ENCODE measurements at places on chromosomes 6 and 20.

- no peak for DNase-seq
Observed at GRCh38 chr6:162165479-162165878, 562.1 kb downstream of the PRKN start.

GRCh38 chr6:15550546-15551123 is 112.2 kb downstream of the DTNBP1 start:
- DNase-seq: no peak

- DNase-seq: no peak
Observed at GRCh38 chr6:134614606-134615485, 296.9 kb upstream of the SGK1 start.

GRCh38 chr6:130752267-130752666 is 74.9 kb upstream of the SMLR1 start:
- DNase-seq: no peak

DNA sequence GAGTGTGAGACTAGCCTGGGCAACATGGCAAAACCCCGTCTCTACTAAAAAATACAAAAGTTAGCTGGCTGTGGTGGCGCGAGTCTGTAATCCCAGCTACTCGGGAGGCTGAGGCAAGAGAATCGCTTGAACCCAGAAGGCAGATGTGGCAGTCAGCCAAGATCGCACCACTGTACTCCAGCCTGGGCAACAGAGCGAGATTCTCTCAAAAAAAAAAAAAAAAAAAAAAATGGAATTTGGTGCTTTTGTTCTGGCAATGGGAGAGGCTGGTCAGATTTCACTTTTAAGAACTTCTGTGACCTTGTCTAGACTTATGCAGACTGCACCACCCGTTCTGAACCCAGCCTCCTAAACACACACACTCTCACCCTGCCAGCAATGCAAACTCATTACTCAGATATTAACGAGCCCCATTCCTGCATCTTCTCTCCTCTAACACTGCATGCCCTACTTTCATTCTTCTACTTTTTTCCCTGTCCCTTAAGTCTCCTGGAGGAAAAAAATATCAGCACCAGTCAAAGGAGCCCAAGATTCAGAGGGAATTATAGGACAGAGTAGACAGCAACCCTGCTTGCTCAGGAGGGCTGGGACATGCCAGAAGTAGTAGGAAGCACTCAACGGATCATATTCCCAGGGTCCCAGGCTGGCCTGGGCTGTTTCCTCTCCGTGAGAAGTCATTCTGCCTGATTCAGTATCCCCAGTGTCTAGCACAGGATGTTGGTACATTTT is 4.4 kb downstream of the MOCS1 start:
- no peak for DNase-seq

DNA sequence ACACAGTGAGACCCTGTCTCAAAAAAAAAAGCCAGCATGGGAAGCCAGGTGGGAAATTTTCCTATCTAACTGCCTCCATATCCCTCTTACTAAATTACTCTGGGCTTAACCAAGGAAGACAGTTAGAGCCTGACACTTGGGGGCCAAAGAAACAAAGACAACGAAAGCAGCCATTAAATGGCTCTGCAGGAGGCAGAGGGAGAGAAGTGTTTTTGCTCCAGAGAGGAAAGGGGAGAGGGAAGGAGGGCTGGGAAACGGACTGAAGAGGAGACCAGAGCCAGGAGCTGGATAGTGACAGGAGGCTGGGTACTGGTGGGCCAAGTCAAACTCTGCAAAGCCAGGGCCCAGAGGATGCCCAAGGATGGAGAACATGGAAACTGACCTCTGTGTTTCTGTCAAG is 10.7 kb upstream of the TGIF2 start:
- DNase-seq: no peak

DNA sequence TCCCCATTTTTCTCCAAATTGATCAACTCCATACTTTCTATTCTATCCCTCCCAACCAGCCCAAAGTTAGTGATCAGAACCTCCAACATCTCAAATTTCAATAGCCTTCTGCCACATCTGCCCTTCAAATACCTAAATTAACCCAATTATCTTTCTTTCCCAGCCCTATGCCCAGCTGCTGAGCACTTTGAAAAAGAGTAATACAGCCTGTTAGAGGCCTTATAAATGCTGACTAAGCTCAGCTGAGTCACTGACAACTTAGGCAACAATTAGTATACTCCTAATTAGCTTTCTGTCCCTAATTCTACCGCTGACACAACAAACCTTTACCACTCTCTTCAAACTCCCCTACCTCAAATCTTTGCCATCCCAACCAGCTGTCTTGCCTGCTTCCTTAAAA is 23.5 kb downstream of the RUNX2 start:
- DNase-seq: no peak

DNA sequence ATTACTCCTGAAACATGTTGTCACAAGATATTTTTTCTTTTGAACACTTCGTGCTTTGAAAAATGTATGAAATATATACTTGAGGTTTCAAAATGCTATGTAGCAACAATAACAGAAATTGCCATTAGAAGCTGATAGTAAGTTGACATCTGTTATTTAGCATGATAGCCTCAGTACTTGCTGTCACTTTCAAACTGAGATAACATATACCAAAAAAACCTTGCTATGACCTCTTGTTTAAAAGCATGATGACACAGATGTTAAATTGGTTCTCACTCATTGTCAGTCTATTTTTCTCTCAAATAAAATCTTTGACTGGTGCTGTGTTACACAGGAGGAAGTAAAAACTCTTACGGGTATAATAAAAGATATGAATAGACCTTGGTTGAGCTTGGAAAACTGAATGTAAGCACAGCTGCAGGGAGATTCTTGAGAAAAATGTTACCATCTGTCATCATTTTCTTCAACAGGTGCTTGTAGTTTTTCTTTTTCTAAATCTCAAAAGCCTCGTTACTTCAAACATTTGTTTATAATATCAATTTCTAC is 18.6 kb downstream of the MOXD1 start:
- no peak for DNase-seq
